ENCODE measurements at places on chromosomes 11 and 22.

- peak; percentile 43 for DNase-seq
These were observed 5.1 kb downstream of the MB start for GRCh38 chr22:35611891-35612576.

DNA sequence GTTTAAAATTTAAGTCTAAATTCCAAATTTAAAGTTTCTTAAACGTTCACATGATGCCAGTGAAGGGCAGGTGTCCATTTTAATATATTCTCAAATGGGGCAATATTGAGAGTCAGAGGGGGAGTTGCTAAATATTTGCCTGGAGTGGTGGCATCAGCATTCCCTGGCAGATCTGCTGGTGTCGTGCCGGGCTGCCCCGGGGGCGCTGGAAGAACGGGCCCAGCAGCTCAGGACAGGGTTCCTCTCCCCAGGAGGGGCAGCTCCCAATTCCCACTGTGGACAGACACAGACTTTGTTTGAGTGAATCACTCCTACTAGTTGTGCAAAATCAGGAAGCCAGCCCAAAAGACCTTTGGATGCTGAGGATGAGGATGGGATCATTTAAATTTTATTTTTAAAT, 468.7 kb upstream of the B3GAT1 start:
- DNase-seq = no peak

GRCh38 chr11:120096369-120097191, 41.3 kb downstream of the TRIM29 start:
- DNase-seq = peak; percentile 1

DNA sequence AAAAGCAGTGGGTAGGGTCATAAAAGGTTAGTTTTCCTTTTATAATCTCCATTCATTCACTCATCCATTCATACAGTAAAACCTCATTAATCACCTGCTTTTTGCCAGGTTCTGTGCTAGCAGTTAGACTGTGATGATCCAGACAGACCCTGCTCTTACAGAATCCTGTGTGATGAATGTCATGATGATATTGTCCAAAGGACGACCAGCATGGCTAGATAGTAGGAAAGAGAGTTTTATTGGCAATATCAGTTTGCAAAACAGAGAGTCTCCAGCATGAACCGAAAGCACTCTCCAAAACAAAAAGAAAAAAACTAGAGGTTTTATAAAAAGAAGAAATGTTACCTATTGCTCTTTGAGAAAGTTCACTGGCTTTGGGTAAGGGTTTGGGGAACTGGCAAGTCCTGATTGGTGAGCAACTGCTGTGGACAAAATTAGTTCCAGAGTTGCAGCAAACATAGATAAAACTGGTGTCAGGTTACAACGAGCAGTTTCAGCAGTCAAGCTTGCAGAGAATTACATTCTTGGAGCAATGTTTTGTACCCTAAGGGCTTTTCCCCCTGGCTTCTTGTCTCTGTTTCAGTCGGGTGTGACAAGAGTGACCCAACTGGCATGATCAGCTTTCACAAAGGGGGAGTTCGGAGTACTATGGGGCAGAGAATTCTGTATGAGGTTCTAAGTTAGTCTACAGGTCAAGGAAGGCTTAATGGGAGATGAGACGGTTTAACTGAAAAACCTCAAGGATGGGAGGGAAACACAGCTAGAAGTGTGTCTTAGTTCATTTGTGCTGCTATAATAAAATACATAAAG, 58.3 kb downstream of the HSD17B12 start:
- peak; percentile 85 for DNase-seq

DNA sequence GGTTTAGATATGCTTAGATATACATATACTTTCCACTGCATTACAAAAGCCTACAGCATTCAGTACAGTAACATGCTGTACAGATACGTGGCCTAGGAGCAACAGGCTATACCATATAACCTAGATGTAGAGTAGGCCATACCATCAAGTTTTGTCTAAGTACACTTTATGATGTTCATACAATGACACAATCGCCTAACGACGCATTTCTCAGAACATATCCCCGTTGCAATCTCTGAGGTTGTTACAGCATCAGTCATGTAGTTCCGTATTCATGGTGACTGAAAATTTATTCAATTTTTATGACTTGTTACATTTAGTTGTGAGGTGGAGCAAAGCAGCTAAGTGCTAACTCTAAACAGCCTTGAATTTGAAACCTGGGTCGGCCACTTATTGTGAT, 6.7 kb downstream of the ZBTB44 start:
- DNase-seq = no peak

GRCh38 chr11:79813551-79813950, 372.7 kb upstream of the TENM4 start:
- DNase-seq = no peak

GRCh38 chr22:19110646-19111045, 11.6 kb downstream of the DGCR2 start:
- DNase-seq = no peak

DNA sequence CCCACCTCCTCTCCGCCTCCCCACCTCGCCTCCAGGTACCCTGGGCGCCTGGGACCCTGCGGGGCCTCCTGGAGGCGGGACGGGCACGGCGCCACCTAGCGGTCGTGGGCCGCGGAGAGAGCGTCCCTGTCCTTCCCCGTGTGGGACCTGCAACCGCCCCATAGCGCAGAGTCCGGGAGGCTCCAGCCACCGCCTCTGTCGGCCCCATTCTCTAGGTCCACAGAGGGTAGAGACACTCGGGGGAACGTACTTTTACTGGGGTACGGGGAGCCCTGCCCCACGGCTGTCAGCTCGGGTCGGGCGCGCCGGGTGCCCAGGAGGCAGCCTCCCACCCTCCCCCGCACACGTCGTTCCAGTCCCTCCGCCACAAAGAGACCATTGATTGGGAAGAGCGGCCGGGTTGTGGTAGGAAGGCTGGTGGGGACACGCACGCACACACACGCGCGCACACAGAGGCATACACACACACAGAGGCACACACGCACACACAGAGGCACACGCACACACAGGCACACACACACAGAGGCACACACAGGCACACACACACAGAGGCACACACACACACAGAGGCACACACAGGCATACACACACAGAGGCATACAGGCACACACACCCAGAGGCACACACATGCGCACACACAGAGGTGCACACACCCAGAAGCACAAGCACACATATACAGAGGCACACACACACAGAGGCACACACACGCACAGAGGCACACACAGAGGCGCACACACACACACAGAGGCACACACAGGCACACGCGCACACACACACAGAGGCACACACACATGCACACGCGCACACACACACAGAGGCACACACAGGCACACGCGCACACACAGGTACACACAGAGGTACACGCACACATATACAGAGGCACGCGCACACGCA, 12.6 kb upstream of the NECTIN1 start:
- DNase-seq = no peak

- DNase-seq = no peak
These were observed 89.8 kb downstream of the PIWIL4 start for GRCh38 chr11:94656968-94657367.

DNA sequence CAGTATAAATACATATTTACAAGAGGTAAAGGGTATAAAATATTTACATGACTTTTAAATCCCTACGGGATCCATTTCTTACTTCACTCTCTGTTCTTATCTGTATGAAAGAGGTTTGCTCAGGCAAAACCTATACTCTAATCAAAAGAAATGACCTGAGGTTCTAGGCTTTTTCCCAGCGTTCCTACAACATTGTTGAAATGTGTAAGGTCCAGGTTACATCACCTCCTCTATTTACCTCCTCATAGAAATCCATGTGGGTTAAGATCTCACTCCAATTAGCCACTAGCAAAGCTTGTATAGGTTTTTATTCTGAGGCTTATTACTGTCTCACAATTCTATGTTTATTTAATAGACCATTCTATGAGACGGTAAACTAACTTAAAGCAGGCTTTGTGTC, 12.0 kb upstream of the OR51L1 start:
- no peak for DNase-seq

DNA sequence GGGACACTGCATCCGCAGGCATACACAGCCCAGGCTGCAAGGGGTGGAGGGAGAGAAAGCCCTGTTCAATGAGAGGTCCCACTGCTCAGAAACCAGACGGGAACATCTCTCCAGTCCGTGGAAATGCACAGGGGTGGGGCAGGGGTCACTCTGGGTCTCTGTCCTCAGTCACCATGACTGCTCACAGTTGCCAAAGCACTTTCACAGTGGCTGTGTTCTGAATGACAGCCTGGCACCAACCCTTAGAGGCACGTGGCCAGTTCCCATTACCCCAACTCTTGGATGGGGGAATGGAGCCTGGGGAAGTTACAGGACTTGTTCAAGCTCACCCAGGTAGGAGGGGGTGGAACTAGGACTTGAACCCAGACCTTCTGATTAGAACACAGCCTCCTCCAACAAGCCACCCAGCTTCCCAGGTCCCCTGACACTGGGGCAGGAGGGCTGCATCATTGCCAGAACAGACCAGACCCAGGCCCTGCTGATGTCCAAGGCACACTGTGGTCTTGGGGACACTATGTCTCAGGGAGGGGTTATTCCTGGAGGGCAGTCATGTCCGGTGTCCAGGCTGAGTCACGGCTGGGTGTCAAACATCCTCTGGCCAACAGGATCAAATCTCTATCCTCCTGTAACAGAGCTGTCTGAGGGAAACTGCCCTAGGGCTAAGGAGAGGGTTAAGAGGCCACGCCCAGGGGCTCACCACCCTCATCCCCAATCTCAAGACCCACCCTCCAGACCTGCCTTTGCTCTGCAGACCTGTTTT, 8.2 kb downstream of the ZNF70 start:
- no peak for DNase-seq

GRCh38 chr11:34344410-34344767, 13.4 kb downstream of the ABTB2 start:
- no peak for DNase-seq

- no peak for DNase-seq
These were observed 46.3 kb upstream of the MPEG1 start for GRCh38 chr11:59259047-59259446.

DNA sequence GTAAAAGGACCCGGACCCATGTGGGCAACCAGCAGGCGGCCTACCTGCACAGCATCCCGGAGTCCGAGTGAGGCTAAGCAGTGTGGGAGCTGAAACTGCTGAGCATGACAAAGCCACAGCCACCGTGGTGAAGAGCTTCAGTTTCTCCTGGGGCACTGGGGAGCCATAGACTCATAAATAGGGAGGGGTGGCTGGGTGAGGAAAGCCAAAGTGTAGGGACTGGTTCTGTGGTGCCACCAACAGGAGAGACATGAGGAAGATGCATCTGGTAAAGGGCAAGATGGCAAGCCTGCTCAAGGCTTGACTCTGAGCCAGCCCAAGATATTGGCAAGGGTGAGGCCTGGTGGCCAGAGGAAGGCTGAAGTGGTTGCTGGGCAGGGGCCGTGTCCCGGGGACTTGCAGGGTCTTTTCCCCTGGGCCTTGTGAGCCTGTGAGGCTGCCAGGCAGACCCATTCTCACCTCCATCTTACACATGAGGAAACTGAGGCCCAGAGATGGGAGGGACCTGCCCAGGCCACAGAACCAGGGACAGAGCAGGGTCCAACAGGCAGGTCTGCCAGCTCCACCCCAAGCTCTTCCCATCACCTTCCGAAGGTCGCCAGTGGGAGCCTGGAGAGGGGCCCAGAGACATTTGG, 30.4 kb downstream of the CYTH4 start:
- DNase-seq = no peak

GRCh38 chr11:81995889-81996288, 737.8 kb downstream of the FAM181B start:
- DNase-seq = no peak

DNA sequence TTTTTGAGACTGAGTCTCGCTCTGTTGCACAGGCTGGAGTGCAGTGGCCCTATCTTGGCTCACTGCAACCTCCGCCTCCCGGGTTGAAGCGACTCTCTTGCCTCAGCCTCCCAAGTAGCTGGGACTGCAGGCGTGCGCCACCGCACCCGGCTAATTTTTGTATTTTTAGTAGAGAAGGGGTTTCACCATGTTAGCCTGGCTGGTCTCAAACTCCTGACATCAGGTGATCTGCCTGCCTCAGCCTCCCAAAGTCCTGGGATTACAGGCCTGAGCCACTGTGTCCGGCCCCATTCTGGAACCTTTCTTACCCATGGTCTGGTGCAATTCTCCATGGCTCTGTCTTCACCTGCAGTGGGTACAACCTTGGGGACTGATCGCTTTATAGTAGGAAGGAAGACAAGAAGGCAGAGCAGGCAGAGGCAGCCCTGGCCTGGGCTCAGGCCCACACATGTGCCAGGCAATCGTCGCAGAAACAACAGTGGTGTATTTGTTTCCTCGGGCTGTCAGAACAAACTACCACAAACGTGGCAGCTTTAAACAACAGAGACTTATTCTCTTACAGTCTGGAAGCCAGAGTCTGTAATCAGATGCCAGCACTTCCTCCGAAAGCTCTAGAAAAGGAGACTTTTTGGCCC, 4.0 kb upstream of the PTGDR2 start:
- DNase-seq = no peak
